Hippocampal formation (tissue), 2 donors: ENCODE measurements at places on chromosomes 16 and 17.

- DNase-seq = no peak
Observed at GRCh38 chr17:13792314-13792713, 190.6 kb upstream of the HS3ST3A1 start.

DNA sequence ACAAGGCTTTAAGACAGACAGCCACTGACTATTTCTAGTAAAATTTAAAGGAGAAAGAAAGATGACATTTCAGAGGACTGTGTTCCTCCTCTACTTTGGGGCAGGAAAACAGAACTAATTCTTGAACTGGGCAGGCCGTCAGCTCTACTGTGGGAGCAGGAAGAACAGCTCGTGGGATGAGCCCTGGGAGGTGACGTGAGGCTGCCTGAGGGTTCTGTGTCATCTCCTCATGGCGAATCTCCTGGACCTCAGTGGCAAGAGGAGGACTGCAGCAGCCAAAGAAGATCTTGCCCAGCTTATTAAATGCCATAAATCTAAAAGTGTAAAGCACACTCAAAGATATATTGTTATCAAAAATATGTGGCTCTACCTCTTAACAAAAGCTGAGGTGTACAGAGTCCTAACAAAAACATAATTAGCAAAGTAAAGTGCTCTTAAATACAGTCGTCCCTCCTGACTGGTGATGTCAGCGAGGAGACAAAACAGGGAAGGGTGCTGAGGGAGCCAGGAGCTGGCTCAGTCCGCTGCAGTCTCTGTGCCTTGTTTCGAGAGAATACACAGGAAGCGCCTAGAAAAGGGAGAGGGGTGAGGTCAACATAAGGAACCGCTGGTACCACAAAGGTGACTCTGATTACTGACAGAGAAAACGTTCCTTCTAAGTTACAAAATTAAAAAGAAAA, 58.0 kb downstream of the CREBBP start:
- no peak for DNase-seq

DNA sequence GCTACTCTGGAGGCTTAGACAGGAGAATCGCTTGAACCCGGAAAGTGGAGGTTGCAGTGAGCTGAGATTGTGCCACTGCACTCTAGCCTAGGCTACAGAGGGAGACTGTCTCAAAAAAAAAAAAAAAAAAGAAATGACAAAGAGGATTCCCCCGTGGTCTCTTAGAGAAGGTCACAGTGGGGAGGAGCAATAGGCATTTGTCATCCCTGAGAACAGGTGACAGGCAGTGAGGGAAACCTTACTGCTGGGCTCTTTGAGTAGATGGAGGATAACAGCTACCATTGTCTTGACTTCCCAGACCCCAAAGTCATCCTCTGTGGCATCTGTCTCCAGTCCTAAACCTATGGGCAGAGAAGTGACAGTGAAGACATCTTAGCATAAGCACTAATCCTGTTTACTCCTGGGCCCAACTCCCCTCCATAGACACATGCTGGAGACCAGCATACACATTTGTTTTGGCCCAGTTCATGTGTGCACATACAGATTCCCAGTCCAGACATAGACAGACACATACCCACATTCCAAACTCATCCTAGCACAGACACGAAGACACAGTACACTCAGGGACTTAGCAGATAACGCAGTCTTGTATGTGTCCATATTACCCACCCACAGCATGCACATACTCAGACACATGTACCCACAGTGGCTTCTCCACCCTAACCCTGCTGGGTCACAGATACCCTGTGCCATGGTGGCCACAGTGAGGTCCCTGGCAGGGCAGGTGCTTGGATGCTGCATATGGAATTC, 2.7 kb downstream of the ESRP2 start:
- DNase-seq = no peak

GRCh38 chr17:31907342-31907962, 5.9 kb upstream of the UTP6 start:
- no peak for DNase-seq

DNA sequence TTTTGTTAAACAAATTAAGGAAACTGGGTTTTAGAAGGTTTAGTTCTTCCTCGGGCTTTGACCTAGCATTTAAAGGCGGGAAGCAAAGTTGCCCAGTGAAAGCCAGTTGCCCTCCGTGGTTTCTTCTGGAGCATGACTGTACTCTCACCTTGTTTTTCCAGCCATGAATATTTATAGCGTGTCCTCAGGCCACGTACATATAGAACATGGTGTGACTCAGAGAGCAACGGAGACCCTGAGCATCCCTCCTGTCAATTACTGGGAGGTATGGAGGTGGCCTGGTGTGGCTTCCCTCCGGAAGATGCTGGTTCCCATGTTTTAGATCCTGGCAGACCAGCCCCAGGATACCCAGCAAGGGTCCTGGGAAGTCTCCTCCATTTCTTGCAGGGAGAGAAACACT, 48.4 kb downstream of the AKAP1 start:
- DNase-seq = no peak

GRCh38 chr17:42623271-42623670, 13.8 kb downstream of the TUBG1 start:
- DNase-seq = no peak

GRCh38 chr17:56478836-56479447, 114.6 kb upstream of the NOG start:
- DNase-seq = no peak

DNA sequence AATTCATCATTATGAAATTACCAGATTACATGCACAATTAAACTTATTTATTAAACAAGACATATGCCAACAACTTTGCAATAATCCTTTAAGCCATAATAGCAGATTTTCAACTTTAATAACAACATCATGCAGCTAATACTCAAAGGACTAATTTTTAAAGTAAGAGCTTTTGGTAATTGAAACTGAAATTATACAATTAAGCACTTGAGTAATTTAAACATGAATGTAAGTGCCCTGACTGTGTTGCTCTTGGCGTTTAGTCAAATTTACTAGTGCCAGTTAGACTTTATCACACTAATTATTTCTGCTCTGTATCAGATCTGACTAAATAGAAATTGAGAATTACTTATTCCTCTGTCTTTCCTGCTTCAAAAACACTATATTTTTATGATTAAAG, 46.8 kb upstream of the PSMD7 start:
- DNase-seq = no peak

DNA sequence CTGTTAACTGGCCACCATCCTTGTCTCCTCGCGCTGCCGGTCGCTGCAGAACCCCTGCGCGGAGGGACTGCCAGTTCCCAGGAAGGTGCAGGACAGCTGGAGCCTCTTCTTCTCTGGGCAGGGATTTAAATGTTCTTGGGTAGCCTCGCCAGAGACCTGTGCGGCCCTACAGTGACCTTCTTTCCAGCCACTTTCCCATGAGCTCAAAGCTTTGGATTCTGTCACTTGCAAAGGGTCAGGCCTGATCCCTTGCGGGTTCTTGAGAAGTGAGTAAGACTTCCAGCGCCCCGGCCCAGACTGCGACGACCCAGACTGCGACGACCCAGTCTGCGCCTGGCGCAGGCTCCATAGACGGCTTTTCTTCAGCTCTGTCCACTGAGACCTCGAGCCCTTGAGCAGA, 1.4 kb upstream of the SLFN5 start:
- no peak for DNase-seq

DNA sequence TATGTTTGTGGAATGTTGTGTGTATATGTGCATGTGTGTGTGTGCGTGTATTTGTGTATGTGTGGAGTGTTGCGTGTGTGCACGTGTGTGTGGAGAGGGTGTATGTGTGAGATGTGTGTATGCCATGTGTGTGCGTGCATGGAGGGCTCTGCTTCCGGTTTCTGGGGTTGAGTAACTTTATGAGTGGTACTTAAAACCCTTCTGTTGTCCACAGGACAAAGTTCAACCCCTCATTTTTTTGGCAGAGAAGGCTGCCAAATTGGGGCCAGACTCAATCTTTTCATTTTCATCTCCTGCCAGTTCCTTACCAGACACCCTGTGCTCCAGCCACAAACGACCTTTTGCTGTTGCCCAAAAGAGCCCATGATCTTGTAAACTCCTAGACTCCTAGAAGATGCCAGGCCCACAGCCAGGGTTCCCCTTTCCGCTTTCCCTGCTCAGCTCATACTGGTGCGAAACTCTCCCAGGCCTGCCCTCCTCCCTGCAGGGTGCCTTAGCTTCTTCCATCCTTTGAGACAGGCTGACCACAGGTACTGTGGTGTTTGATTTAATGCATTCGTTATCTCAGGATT, 100.2 kb downstream of the CMIP start:
- DNase-seq = no peak

DNA sequence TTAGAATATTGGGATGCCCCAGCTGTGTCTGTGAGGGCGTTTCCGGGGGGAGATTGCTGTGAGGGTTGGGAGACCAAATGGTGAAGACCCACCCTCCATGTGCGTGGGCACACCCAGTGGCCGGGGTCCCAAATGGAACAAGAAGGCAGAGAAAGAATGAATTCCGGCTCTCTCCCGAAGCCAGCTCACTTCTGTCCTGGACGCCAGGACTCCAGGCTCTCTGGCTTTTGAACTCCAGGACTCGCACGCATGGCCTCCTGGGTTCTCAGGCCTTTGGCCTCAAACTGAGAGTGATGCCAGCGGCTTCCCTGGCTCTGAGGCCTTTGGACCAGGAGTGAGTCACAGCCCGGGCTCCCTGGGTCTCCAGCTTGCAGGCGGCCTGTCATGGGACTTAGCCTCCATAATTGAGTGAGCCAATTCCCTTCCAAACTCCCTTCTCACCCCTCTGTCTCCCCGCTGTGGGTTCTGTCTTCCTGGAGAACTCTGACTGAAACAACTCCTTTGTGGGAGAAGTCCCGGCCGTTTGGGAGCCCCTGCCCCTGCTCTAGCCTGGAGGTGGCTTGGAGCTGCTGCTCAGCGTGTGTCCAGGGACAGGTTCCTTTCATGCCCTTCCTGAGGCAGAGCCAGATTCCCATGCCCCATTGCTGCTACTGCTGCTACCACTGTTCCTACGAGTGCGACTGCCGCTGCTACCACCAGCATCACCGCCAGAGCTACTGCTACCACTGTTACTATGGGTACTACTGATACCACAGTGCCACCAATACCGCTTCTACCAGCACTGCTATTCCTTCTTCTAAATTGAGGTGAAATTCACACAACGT, 49.8 kb upstream of the CBX4 start:
- no peak for DNase-seq

- no peak for DNase-seq
Observed at GRCh38 chr16:31452631-31453106, 6.6 kb upstream of the ARMC5 start.

DNA sequence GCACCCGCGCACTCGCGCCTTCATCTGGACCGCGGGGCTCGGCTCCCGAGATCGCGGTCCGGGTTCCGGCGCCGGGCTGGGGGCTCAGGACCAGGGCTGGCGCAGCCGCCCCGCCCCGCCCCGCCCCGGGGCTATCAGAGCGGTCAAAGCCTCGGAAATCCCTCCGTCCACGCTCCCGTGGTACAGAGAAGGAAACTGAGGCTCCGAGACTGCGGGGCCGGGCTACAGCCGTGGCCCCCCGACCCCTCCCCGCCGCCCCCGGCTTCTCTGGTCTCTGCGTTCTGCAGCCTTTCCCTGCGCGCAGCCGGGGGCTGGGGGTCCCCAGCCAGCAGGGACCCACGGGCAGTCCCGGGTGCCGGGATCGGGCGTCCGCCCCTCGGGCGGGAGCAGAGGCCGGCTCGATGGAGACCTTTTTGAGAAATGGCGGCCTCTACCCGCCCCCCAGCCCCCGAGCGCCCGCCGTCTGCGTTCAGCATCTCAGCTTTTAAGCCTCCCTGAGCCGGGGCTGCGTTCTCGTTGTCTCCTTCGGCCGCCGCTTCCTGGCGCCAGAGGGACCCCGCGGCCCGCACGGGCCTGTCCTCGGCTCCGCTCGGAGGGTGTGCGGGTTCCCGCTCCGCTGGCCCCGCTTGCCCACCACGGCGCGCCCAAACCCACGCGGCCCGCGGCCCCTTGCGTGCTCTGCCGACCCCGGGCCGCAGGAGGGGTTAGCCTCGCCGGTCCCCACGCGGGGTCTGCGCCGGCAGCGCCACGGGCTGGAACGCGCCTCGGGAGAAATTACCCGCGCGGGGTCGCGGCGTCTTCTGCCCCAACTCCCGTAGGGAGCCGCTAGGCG, 1.5 kb upstream of the NPTX1 start:
- no peak for DNase-seq

DNA sequence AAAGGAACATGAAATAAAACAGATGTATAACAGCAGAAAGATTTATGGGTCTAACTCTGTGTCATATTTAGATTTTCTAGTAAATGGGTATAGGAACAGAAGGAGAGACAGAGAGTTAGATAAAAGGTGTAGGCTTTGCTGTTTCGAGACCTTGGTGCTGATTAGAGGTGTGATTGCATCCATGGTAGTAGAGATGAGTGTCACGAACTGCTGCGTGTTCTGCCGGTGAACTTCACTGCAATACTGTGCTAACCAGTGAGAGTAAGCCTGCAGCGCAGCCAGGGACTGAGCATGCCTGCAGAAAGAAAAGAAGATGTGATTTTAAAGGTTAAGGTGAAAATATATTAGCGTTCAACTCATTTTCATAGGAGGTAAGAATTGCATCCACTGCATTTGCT, 53.7 kb upstream of the GSG1L start:
- no peak for DNase-seq

GRCh38 chr17:71071837-71072236, 902.5 kb downstream of the KCNJ2 start:
- DNase-seq = no peak

DNA sequence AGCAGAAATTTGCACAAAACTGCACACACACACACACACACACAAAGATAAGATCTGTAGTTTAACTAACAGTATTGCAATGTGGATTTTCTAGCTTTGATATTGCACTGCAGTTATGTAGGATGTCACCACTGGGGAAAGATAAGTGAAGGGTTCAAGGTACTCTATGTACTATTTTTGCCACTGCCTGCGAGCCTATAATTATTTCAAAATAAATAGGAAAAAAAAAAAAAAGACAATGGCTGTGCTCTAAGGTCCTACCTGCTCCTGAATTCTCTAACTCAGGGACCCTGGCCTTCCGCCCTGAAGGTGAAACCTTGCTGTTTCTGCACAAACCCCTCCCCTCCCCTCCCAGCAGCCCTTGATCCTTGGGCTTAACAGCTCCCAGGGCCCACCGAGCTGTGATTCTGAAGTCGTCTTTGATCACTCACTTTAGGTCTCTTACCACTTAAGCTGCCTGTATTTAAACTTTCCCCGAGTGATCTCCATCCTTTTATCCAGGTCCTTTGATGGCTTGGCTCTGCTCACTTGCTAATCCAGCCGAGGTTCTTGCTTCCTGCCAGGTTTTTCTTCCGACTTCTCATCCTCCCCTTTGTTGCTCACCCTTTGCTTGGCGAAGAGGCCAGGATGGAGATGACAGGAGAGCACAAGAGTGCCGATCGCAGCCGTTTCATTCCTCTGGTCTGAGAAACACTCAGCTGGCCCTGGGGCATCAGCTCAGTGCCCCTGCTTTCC, 37.7 kb downstream of the TMEM114 start:
- DNase-seq = no peak

GRCh38 chr16:53156516-53156915, 101.7 kb downstream of the CHD9 start:
- DNase-seq = no peak

GRCh38 chr16:84462296-84463210, 41.9 kb downstream of the MEAK7 start:
- no peak for DNase-seq

DNA sequence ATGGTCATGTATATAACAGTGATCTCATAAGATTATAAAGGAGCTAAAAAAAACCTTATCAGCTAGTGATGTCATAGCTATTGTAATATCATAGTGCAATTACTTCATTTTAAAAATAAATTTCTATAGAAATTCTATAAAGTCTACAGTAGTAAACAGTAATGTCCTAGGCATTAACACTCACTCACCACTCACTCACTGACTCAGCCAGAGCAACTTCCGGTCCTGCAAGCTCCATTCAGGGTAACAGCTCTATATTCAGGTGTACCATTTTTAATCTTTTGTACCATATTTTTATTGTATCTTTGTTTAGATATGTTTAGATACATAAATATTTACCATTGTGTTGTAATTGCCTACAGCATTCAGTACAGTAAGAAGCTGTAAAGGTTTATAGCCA, 524.4 kb upstream of the CDH5 start:
- DNase-seq = no peak
